Brain (organoid and tissue), 16 donors: ENCODE measurements at places on chromosomes 12 and 14.

DNA sequence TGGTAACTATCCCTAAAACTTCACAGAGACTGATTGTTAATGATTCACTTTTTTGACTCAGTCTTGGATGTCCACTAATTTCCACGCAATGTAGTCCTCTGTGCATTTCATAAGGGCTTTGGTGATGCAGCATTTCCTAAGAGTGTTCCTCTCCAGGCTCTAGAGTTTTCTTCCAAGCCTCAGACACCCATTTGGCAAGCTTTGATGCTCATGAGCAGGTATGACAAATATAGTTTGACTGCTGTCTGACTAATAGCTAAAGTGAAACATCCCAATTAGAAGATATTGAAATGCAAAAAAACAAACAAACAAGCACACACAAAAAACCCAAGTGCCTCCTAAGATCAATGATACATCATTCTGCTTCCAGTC is 1.5 kb upstream of the VAMP1 start:
- no peak for DNase-seq

DNA sequence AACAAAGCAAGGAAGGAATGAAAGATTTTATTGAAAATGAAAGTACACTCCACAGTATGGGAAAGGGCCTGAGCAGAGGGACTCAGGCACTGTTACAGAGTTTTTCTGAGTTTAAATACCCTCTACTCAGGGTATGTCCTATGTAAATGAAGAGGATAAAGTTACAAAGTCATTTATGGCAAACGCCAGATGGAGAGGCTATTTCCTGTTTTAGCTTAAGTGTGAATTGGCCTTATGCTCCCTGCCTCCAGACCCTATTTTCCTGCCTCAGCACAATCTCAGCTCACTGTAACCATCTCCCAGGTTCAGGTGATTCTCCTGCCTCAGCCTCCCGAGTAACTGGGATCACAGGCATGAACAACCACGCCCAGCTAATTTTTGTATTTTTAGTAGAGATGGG is 6.8 kb upstream of the PHC1 start:
- no peak for DNase-seq

DNA sequence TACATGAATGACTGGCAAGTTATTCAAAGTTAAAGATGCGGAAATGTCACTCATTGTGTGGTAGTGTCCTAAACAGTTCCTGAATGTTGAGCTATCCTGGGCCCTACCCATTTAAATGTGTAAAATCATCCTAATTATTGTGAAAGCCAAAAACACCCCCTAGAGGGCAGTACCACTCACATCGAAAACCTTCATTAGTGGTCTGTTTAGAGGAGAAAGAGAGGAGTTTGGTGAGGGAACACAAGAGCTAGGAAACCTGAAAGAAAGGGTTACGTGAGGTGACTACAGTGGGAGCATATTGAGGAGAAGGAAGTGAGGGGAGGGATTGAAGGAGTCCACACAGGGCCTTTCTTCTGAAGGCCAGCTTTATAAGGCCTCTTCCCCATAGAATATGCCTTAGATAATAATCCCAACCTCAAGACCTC is 2.5 kb upstream of the TEP1 start:
- DNase-seq, result peak; percentile 34

DNA sequence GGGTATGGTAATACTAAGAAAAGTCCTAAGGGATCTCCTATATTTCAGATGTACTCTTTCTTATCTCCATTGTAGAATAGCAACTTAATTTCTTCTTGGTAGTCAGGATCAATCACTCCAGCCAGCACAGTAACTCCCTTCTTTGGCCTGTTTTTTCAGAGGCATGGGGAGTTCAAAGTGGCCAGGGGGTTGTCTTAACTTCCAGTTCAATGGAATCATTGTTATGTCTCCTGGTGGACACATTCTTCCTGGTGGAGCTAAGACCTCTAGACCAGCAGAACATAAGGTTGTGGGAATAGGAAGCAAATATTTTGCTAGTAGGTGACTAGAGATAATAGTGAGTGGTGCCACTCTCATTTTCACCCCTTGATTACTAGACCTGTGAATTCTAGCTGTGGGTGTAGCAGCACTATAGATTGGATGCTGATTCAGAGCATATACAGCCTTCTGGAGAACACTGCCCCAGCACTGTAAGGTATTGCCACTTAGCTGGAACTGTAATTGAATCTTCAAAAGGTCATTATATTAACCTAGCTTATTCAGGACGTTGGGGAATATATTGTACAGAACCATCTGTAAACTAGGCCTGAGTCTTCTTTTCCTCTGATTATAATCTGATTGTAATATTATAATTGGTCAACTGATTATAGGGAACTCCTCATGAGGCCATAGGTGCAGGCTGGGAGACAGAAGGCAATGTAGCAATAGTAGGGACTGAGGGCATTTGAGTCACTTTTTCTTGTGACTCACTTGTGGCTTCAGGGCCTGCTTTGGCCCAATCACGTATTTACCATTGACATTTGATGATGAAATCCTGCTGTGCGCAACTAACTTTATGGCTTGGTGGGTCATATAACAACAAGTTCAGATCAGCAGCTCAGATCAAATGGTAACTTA is 60.2 kb upstream of the ATP2B1 start:
- no peak for DNase-seq

- DNase-seq, result no peak
Observed at GRCh38 chr12:115617391-115617790, 660.1 kb downstream of the MED13L start.

GRCh38 chr14:69582212-69582611 is 7.5 kb upstream of the CCDC177 start:
- DNase-seq, result no peak

GRCh38 chr12:78952552-78952929 is 88.0 kb downstream of the SYT1 start:
- DNase-seq, result no peak

GRCh38 chr14:92651106-92651757 is 97.2 kb downstream of the LGMN start:
- DNase-seq, result no peak

DNA sequence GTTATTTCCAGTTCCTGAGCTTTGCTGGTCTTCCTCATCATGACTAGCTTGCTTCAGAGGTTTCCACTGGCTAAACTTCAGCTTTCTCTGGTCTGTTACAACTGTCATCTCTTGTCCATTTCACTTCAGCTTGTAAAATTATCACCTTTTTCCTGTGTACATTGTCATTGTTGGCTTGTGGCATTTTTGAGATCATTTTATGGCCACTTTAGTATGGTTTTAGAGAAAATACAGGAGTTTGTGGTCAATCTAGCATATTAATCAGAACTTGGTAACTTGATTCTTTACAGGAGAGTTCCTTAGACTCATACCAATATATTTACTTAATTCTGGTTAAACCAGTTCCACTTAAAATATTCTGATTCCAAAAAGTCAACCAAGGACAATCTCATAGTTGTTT is 235.9 kb upstream of the KITLG start:
- DNase-seq, result no peak

- DNase-seq, result peak; percentile 56
Observed at GRCh38 chr12:113472191-113473121, 785 bp upstream of the LHX5 start.

GRCh38 chr14:89849931-89850330 is 104.6 kb downstream of the EFCAB11 start:
- no peak for DNase-seq

- no peak for DNase-seq
Observed at GRCh38 chr12:52210186-52210924, 18.5 kb upstream of the KRT80 start.
